Neural crest cell (in vitro differentiated cells): ENCODE measurements at places on chromosomes 16 and 17.

DNA sequence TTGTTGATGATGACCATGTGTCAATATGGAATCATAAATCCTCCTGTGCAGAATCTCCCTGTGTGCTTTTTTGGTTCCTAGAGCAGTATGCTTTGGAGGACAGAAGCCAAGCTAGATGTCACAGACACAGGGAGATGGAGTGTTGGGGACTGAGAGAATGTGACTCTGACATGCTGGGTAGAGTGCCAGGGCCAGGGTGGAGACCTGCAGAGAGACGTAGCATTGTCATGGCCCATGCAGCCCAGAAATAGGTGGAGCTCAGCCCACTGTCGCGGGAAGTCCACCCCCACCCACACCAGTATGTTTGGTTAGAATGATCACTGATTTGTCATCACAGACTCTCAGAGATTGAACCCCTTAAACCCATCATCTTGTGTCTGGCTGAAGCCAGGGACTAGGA is 39.2 kb upstream of the ADCY7 start:
- H3K27me3 ChIP-seq, result no peaks in the 10 kb centered on the region
- no peak overlapping the region for H3K27ac ChIP-seq
- peaks cover 8% of the 10 kb centered on the region for H3K36me3 ChIP-seq
- no peak overlapping the region for H3K4me3 ChIP-seq

DNA sequence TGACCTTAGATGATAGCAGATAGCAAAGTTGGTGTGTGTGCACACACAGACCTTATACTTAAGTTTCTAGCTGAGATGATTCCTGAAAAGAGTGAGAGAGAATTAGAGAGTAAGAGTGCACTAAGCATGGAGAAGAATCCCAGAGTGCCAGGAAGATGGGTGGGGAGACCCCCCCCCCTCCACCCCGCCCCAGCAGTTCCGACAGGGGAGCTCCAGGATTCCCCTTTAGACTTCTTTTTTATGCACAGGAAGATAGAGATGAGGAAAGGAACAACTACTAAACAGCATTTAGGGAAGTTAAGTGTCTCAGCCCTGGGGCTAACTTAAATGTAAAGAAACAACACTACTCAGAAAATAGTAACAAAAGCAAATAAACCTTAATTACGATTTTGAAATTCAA is 878.0 kb upstream of the GOT2 start:
- no peak overlapping the region for H3K4me3 ChIP-seq
- H3K27me3 ChIP-seq, result no peaks in the 10 kb centered on the region
- H3K4me1 ChIP-seq, result peaks cover 41% of the 10 kb centered on the region
- H3K27ac ChIP-seq, result no peak overlapping the region

- DNase-seq, result peak; percentile 31
- H3K27ac ChIP-seq, result peak overlapping the region; percentile 96
- H3K4me1 ChIP-seq, result peaks cover 94% of the 10 kb centered on the region
- H3K36me3 ChIP-seq, result peaks cover 4% of the 10 kb centered on the region
Measured at GRCh38 chr17:40347319-40348135, 17.0 kb downstream of the GJD3 start.

DNA sequence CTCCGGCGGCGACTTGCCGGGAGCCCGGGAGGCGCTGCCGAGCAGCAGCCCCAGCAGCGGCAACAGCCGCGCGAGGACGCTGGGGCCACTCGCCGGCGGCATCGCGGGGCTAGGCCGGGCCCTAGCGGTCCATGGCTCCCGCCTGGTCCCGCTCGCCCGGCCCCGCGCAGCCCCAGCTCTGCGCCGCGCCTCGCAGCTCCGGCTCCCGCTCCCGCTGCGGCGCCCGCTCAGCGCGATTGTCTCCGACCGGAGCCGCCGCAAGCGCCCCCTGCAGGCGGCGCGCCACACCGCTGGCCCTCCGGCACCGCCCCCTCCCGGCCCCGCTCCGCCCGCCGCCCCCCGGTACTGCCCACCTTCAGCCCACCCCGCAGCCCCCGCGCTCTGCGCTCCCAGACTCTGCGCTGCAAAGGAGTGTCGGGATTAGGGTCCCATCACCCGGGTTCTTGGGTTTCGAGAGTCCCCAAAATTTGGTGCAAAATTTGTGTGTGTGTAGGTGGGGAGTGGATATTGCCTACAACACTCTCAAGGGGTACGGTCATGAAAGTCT is at the start of gene FAM171A2:
Gene FAM171A2, minus strand, starts transcription at position 241 of the 547 bp plus-strand sequence. Its CDS starts 139 bp downstream, at position 102.
- peak within 1 kb of the TSS; percentile 95 for H3K4me3 ChIP-seq
- H3K4me1 ChIP-seq, result peaks cover 18% of the 10 kb centered on the region
- peaks cover 34% of the 10 kb centered on the region for H3K27me3 ChIP-seq
- no peaks in the 10 kb centered on the region for H3K36me3 ChIP-seq
- peak within 1 kb of the TSS; percentile 87 for H3K27ac ChIP-seq
- peak; percentile 78 for DNase-seq

DNA sequence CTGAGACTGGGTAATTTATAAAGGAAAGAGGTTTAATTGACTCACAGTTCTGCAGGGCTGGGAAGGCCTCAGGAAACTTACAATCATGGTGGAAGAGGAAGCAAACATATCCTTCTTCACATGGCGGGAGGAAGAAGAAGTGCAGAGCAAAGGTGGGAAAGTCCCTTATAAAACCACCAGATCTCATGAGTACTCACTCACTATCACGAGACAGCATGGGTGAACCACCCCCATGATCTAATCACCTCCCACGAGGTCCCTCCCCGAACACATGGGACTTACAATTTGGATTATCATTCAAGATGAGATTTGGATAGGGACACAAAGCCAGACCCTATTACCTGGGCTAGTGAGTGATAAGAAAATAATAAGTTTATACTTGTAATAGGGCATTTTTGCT is 70.6 kb upstream of the HS3ST2 start:
- H3K27me3 ChIP-seq, result peaks cover 42% of the 10 kb centered on the region
- no peak overlapping the region for H3K4me3 ChIP-seq
- no peaks in the 10 kb centered on the region for H3K36me3 ChIP-seq
- DNase-seq, result no peak

GRCh38 chr16:69243479-69243878 is 56.5 kb downstream of the SNTB2 start:
- peaks cover 10% of the 10 kb centered on the region for H3K36me3 ChIP-seq
- H3K27ac ChIP-seq, result no peak overlapping the region
- H3K27me3 ChIP-seq, result no peaks in the 10 kb centered on the region
- DNase-seq, result no peak
- H3K4me3 ChIP-seq, result no peak overlapping the region
- no peaks in the 10 kb centered on the region for H3K4me1 ChIP-seq

- no peak overlapping the region for H3K4me3 ChIP-seq
- no peak for DNase-seq
- H3K36me3 ChIP-seq, result no peaks in the 10 kb centered on the region
- no peaks in the 10 kb centered on the region for H3K4me1 ChIP-seq
- H3K27ac ChIP-seq, result no peak overlapping the region
Measured at GRCh38 chr17:81543339-81543675, 8.8 kb downstream of the FAAP100 start.

DNA sequence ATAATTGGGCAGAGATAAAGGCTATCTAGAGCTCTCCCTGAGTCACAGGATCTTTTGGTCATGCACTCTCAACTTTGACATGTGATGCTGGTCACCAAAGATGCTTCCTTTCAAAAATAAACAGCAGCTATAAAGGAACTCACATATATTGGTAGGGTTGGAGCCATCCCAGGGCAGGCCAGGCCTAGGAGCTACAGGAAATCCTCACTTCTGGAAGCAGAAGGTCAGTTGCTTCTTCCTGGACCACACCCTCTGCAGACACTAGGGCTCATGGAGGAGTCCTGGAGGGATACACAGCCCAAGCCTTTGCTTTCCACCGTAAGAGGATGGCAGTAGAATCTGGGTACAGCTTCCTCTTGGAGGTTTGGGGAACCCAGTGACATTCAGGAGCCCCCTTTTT is 24.6 kb downstream of the SOST start:
- DNase-seq, result no peak
- no peak overlapping the region for H3K4me3 ChIP-seq
- H3K27ac ChIP-seq, result no peak overlapping the region
- no peaks in the 10 kb centered on the region for H3K27me3 ChIP-seq
- no peaks in the 10 kb centered on the region for H3K36me3 ChIP-seq

GRCh38 chr17:41660221-41660711 is 28.4 kb upstream of the EIF1 start:
- peak overlapping the region; percentile 43 for H3K27ac ChIP-seq
- no peaks in the 10 kb centered on the region for H3K4me1 ChIP-seq
- H3K36me3 ChIP-seq, result no peaks in the 10 kb centered on the region
- no peak for DNase-seq

DNA sequence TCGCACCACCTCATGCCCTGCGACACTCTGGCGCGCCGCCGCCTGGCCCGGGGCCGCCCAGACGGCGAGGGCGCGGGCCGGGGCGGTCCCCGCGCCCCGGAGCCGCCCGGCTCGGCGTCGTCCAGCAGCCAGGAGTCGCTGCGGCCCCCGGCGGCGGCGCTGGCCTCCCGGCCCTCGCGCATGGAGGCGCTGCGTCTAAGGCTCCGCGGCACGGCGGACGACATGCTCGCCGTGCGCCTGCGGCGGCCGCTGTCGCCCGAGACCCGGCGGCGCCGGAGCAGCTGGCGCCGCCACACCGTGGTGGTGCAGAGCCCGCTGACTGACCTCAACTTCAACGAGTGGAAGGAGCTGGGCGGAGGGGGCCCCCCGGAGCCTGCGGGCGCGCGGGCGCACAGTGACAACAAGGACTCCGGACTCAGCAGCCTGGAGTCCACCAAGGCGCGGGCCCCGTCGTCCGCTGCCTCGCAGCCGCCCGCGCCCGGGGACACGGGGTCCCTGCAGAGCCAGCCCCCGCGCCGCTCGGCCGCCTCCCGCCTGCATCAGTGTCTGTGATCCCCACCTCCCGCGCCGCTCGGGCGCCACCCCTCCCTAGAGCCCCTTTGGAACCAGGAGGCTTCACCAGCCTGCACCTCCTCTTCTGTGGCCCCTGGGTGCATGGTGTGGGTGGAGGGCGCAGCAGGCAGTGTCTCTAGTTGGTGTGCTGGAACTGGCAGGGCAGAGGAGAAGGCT is 82.3 kb downstream of the ARHGAP23 start:
- H3K4me1 ChIP-seq, result peaks cover 34% of the 10 kb centered on the region
- no peaks in the 10 kb centered on the region for H3K36me3 ChIP-seq
- no peak overlapping the region for H3K27ac ChIP-seq
- H3K27me3 ChIP-seq, result peaks cover 43% of the 10 kb centered on the region
- H3K4me3 ChIP-seq, result peak overlapping the region; percentile 70

DNA sequence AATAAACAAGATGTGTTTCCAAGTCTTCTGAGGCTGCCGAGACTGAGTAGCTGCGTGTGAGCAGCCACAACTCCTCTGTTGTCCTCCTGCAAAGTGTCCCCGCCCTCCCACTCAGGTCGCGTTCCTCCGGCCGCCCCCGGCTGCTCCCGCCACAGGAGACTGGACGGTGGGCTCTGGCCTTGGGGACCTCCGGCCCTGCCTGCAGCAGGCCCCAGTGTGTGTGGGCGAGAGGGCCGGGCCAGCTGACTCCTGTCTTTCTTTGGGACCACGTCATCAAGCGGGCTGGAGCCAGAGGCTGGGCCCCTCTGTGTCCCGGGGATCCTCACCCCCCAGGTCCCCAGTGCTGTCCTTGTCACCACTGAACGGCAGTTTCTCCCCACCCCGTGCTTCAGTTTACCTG is 175.3 kb downstream of the NPIPB11 start:
- peaks cover 13% of the 10 kb centered on the region for H3K4me1 ChIP-seq
- no peak overlapping the region for H3K4me3 ChIP-seq
- H3K27me3 ChIP-seq, result no peaks in the 10 kb centered on the region
- no peaks in the 10 kb centered on the region for H3K36me3 ChIP-seq
- DNase-seq, result no peak
- H3K27ac ChIP-seq, result no peak overlapping the region

DNA sequence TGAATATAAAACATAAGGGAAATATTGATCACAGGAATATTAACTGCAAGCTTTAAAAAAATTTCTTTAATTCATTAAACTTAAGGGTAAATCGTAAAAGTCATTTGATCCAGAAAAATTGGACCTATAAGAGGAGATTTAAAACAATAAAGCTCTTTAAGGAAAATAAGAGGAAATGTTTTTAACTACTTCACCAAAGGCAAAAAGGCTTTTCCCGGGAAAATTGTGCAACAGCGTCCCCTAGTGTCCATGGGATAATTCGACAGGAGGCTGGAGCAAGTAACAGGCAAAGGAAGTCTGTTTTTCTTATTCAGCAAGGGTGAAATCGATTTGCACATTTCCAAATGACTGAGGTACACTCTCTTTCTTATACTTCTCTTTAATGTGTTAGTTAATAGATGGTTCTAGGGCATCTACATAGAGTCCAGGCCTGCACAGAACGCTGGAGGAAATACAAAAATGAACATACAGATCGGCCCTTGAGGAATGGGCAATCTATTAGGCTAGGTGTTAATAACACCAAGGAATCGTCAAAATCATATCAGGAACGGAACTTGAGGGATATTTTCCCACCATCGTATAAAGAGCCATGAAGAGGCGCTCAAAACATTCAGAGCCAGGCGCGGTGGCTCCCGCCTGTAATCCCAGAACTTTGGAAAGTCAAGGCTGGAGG is 61.4 kb downstream of the ZNF18 start:
- no peaks in the 10 kb centered on the region for H3K4me1 ChIP-seq
- no peak overlapping the region for H3K27ac ChIP-seq
- H3K36me3 ChIP-seq, result no peaks in the 10 kb centered on the region
- no peaks in the 10 kb centered on the region for H3K27me3 ChIP-seq
- DNase-seq, result peak; percentile 85

- peak; percentile 39 for DNase-seq
- peaks cover 3% of the 10 kb centered on the region for H3K36me3 ChIP-seq
- H3K27ac ChIP-seq, result no peak within 1 kb of the TSS
- H3K27me3 ChIP-seq, result peaks cover 85% of the 10 kb centered on the region
- H3K4me1 ChIP-seq, result peaks cover 8% of the 10 kb centered on the region
- H3K4me3 ChIP-seq, result peak within 1 kb of the TSS; percentile 84
Measured at GRCh38 chr16:3045758-3046640, at the start of gene MMP25. MMP25 (plus strand) TSS chr16:3046561; CDS start chr16:3046918, 357 bp downstream.

GRCh38 chr17:31580706-31581490 is 189.4 kb downstream of the RAB11FIP4 start:
- no peaks in the 10 kb centered on the region for H3K36me3 ChIP-seq
- DNase-seq, result no peak
- H3K27ac ChIP-seq, result no peak overlapping the region
- H3K4me3 ChIP-seq, result no peak overlapping the region
- no peaks in the 10 kb centered on the region for H3K27me3 ChIP-seq

- no peaks in the 10 kb centered on the region for H3K36me3 ChIP-seq
- peaks cover 5% of the 10 kb centered on the region for H3K27me3 ChIP-seq
- no peak overlapping the region for H3K4me3 ChIP-seq
- peak overlapping the region; percentile 6 for H3K27ac ChIP-seq
- no peak for DNase-seq
- no peaks in the 10 kb centered on the region for H3K4me1 ChIP-seq
Measured at GRCh38 chr16:27321013-27321915, 7.5 kb downstream of the IL4R start.

GRCh38 chr16:80084614-80085013 is 456.2 kb upstream of the DYNLRB2 start:
- DNase-seq, result peak; percentile 28
- no peak overlapping the region for H3K4me3 ChIP-seq
- H3K27ac ChIP-seq, result no peak overlapping the region
- H3K4me1 ChIP-seq, result no peaks in the 10 kb centered on the region

- DNase-seq, result no peak
Measured at GRCh38 chr17:74872313-74873036, at the start of gene FDXR. FDXR (minus strand) TSS chr17:74872994; CDS start chr17:74872944, 50 bp downstream.
